ENCODE measurements at places on chromosomes 6 and 20. TPM values are rescaled to one million over a fixed set of nuclear protein-coding genes. Genes with fewer than 3 reads are reported as not detected.

TAAR1 gene
- total RNA-seq, result not detected

GNAS-AS1 gene
- total RNA-seq, result 1.6 TPM

DNA sequence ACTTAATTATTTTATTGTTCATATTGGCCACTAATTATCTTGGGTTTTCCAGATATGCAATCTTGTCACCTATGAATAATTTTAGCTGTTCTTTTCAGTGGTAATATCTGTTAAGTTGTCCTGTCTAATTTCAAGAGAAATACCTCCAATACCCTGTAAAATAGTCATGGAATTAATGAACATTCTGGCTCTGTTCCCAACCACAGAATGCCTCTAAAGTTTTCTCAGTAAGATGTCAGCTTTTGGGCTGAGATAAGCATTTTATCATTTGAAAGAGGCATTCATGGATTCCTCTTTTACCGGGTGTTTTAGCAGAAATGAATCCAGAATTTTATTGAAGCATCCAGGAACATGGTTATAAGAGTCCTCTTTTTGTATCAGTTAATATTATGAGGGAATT lies 109.3 kb downstream of the WDR27 start:
- no peak for DNase-seq

GRCh38 chr6:76451926-76452709 lies 379.7 kb upstream of the IMPG1 start:
- DNase-seq, result no peak

CGA gene
- total RNA-seq, result not detected

Measured in activated naive CD8-positive, alpha-beta T cell treated with anti-CD3 and anti-CD28 coated beads, Interleukin-2, amount 10 ng/mL, durations not matched to agents 7 days and 5 days (primary cell).